LHCN-M2 (cell line): ENCODE measurements at places on chromosomes 11 and 22.

DNA sequence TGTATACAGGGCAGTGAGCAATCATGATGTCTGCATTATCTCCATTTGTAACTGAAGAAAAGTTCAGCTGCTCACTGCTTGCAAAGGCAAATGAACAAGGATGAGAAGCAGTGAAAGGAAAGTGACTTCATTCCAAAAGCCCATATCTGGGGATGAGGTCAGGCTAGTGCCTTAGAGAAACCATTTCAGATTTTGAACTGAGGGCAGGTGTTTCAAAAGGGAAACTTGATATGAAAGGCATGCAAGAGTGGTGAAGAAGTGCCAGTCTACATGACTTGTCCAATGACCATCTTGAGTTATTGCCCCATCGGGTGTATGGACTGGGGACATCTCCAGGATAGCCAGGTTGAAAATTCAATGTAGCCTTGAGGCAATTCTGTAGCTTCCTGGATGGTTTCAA lies 7.3 kb upstream of the APOL4 start:
- DNase-seq = no peak

- no peak for DNase-seq
These were observed 65.4 kb upstream of the TTLL12 start for GRCh38 chr22:43252319-43252718.

DNA sequence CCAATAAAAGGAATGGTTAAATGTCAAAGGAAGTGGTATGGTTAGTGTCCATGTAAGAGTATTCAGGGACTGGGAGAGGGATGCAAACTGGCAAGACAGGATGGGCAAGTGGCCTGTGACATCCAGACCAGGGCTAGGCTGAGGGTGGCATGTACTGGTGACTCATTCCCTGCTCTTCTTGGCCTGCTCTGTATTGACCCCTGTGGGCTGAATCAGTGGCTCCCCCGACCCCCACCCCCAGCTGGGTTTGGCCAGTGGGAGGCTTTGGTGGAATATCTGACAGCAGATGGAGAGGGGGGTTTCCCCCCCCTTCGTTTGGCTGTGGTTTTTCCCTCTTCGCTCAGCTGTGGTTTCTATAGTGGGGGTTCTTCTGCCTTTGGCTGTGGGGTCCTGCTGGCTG lies 87.7 kb downstream of the CSNK2A3 start:
- DNase-seq = peak; percentile 40

GRCh38 chr11:23995891-23996290 lies 501.0 kb upstream of the LUZP2 start:
- DNase-seq = peak; percentile 5

- DNase-seq = no peak
These were observed 40.9 kb downstream of the RNF141 start for GRCh38 chr11:10499874-10500601.

DNA sequence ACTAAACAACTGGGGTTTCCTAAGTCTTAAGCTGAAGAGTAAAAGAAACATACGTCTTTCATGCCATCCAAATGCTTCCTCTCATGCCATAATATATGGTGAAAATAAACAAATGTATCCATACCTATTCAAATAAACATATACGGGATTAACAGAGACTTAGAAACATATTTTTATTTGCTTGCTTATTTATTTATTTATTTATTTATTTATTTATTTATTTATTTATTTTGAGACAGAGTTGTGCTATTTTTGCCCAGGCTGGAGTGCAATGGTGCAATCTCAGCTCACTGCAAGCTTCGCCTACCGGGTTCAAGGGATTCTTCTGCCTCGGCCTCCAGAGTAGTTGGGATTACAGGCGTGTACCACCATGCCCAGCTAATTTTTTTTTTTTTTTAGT lies 291.6 kb upstream of the CNTN5 start:
- no peak for DNase-seq

DNA sequence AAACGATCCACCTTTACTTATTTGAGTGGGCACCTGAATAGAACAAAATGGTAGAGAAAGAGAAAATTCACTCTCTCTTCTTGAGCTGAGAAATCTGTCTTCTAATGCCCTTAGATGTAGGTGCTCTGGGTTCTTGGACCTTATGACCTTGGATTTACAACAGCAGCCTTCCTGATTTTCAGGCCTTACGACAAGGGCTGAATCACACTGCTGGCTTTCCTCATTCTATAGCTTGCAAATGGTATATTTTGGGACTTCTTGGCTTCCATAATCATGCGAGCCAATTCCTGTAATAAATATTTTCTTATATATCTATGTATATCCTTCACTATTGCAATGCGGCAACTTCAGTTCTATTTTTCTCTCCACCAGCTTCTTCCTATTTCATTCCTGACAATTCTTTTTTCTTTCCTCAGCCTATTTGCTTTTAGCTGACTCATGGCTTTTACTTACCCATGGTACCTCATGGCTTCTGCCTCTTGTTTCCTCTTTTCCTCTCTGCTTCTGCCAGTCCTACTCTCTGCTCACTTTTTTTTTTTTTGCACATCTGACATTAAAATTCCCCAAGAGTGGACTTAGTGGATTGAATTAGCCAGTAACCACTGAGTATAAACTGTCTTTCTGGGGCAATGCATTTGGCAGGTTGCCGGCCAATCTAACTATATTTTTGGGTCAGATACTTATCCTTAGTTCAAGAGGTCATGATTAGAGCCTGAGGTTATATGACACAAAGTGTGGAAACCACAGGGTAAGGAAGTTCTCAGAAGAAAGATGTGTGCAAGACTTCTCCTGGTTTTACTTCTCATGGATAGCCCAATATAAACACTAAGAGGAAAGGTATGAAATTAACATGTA lies 359.5 kb downstream of the TMEM135 start:
- DNase-seq = no peak

- no peak for DNase-seq
These were observed 9.4 kb downstream of the MPST start for GRCh38 chr22:37028692-37029674.
